Mucosa of gallbladder (tissue), 1 donor: ENCODE measurements at places on chromosomes 5 and 9. TPM values are rescaled to one million over a fixed set of nuclear protein-coding genes. Genes with fewer than 3 reads are reported as not detected.

GRIA1 gene
- total RNA-seq: not detected

NMUR2 gene
- 0.09 TPM for total RNA-seq

TMEM245 gene
- 68.4 TPM for total RNA-seq

DNA sequence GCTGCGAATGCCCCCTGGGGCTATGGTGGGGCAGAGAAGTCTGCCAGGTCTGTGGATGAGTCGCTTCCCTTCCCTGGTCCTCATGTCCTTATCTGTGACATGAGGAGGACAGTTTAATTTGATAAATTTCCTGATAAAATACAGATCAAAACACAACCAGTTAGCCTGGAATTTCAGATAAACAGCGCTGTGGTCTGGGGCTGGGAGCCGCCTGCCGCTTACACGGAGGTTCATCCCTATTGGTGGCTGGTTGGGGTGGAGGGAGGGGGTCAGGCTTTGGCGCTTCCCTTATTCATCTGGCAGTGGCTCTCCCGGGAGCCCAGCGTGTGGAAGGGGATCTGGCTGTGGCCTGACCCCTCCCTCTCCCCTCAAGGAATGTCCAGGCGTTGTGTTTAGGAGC lies 17.9 kb downstream of the CRB2 start:
- no peak for DNase-seq

DNA sequence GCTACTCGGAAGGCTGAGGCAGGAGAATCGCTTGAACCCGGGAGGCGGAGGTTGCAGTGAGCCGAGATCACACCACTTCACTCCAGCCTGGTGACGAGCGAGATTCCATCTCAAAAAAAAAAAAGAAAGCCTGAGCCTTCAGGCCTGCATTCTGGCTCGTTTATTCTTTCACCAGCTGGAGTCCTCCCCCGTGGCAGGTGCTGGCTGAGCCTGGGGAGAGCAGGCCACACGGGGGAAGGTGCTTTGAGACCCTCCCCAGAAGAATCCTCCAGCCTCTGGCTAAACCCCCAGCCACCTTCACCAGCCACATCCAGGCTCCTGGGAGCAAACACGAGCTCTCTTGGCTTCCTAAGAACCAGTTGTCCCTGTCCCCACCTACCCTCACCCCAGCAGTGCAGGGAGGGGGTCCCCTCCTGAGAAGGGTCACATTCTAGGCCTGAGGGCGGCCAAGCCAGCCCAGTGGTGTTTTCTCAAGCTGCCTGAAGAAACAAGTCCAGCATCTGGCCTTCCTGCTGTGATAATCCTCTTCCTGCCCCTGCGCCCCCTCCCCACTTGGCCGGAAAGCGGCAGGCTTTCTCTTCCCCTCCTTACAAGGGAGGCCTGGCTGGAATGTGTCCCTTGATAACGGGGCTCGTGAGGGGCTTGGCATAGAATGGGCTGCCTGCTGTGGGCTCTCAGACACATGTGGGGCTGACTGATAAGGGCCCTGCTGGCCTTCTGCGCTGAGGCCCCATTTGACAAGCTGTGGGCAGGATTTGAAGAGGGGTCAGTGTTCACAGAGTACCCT lies 41.5 kb downstream of the PLPP7 start:
- no peak for DNase-seq

- DNase-seq: no peak
Measured at GRCh38 chr9:107874591-107875369, 385.2 kb upstream of the KLF4 start.

DNA sequence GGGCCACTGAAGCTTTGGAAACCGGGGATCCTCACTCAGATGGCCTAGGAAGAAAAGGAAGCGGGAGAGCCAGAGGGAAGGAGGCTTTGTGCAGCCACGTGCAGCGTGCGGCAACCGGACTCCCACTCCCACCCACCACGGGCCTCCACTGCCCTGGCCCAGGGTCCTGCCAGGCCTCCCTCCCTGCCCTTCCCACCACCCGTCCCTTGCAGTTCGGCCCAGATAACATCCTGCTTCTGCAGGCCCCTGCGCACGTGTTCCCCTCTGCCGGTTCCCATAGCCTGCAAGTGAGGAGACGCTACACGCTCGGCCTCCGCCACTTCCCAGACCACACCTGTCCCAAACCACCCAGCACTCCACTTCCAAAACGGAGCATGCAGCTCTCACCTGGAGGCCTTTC lies 4.3 kb upstream of the LHX3 start:
- DNase-seq: no peak

DNA sequence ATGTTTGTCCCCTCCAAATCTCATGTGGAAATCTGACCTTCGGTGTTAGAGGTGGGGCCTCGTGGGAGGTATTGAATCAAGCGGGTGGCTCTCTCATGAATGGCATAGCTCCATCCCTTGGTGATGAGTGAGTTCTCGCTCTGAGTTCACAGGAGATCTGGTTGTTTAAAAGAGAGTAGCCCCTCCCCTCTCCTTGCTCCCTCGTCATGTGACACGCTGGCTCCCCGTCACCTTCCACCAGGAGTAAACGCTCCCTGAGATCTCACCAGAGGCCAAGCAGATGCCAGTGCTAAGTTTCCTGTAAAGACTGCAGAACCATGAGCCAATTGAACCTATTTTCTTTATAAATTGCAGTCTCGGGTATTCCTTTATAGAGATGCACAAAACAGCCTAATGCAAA lies 74.5 kb downstream of the RASEF start:
- DNase-seq: no peak

- DNase-seq: no peak
Measured at GRCh38 chr9:90900130-90900529, 98.5 kb downstream of the SYK start.

DNA sequence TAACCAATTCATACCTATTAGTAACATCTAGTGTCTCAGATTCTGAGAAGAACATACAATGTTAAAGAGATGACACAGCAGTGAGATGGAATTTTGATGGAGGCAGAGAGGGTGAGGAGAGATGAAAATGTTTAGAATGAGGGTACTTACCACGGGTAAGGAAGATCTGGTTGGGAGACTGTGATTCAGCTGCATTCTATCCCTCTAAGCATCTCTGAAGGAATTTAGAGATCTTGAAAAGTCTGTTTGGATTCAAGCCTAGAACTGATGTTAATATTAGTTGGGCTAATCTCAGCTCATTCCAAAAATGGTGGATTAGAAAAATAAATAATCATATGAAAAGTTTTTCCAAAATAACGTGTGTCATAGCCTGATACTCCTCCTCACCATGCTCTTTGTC lies 191.5 kb upstream of the CLINT1 start:
- DNase-seq: no peak
